ENCODE measurements at places on chromosomes 2 and 18.

DNA sequence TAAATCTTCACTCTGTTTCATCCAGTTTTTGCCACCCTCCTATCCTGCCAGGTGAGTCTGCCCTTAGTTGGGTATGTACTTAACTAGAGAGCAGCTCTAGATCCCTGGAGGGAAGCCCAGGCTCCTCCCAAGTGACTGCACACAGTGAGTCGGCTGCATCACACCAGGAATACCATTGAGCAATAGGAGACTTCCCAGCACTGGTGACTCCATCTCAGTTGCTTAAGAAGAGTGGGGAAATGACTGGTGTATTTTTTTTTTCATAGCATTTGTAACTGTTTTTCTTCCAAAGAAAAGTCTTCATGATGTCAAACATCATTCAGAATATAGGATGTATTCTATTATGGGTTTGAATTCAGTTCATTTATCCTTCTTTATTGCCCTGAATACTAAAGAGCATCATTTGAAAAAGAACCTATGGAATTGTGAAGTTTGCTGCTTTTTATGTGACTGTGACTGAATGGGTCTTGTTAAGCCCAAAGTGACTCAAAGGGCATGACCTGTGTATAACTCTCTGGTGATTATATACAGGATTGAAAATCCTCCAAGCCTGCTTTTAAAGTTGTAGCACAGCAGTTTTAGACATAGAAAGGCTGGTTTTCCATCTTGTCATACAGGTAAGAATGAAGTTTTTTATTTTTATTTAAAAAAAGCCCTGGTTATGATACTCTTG lies 84.3 kb downstream of the MAP3K20 start:
- DNase-seq, result no peak

GRCh38 chr18:44693030-44693784 lies 12.5 kb downstream of the SETBP1 start:
- no peak for DNase-seq

- no peak for DNase-seq
Measured at GRCh38 chr18:11310476-11311086, 161.2 kb upstream of the PIEZO2 start.

DNA sequence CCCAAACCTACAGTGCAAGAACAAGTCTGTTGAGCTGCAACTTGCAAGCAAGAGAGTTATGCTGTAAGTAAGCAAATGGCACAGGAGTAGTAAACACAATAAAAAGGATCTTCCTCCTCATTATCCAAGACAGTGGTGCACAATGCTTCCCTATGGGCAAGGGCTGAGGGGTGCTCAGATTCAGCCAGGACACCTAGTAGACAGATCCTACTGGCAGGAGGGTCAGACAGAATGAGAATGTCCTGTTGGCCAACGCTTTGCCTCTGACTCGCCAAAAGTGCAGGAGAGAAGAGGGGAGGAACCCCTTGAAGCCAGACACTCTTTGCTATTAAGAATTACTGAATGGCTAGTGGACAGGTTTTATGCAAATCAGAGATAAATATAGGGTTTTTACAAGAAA lies 280.4 kb upstream of the SESTD1 start:
- no peak for DNase-seq

GRCh38 chr2:42298132-42298531 lies 62.9 kb downstream of the COX7A2L start:
- no peak for DNase-seq

GRCh38 chr2:27664622-27665363 lies 1.1 kb downstream of the SLC4A1AP start:
- DNase-seq, result no peak

DNA sequence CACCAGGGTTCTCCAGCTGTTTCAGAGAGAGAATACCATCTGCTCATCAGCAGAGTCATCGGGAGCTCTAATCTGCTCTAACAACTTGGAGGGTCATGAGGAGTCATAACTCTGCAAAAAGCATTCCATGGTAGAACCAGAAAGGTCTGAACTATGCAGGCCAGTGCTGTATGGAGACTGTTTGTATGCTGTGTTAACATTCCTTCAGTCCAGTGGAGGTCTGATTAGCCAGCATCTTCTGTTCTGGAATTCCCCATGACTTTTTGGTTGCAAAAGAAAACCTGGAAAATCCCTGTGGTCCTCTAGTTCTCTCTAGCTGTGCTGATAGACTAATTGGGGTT lies 9.4 kb upstream of the ITGB6 start:
- no peak for DNase-seq

GRCh38 chr18:6810191-6810590 lies 80.7 kb downstream of the ARHGAP28 start:
- DNase-seq, result no peak

GRCh38 chr2:237501892-237502513 lies 15.0 kb downstream of the MLPH start:
- no peak for DNase-seq

DNA sequence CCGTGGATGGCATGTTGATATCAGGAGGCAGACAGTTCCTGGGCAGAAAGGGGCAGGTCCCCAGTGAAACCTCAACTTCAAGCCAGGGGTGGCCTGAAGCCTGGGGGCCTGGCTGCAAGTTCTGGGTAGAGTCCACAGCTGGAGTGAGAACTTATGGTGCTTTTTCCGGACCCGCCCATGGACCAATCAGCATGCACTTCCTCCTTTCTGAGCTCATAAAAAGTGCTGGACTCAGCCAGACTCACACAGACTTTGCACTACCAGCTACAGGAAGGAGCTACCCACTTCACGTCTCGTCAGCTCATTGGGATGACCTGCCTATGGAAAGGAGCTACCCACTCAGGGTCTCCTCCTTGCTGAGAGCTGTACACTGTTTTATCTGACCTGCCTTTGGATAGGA lies 183.1 kb upstream of the MC4R start:
- DNase-seq, result no peak

- no peak for DNase-seq
Measured at GRCh38 chr2:26612522-26613240, 28.5 kb downstream of the CIB4 start.

- DNase-seq, result no peak
Measured at GRCh38 chr2:234420408-234420807, 76.5 kb downstream of the ARL4C start.

- DNase-seq, result no peak
Measured at GRCh38 chr18:49075681-49076080, 124.9 kb upstream of the SMAD7 start.

GRCh38 chr18:46322411-46322891 lies 218.3 kb downstream of the HAUS1 start:
- DNase-seq, result no peak

DNA sequence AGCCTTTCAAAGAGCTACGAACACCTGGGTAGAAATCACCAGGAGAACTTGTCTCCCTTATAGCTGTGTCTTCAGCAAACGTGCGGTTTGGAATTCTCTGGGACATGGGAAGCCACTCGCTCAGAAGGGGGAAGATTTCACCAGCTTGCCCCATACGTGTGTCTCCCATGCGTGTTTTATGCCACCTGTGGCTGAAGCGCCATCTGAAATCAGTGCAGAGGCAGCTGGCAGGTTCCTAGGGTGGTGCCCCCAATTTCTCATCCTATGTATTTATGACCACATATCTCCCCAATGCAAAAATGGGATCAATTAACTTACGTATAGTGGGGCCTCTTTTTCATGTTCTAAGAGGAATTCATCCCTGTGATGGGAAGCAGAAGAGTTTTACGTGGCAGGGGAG lies 81.6 kb downstream of the TPO start:
- no peak for DNase-seq

GRCh38 chr2:69495861-69496260 lies 58.6 kb upstream of the NFU1 start:
- no peak for DNase-seq

- no peak for DNase-seq
Measured at GRCh38 chr2:160870729-160871465, 289.3 kb upstream of the TANK start.

DNA sequence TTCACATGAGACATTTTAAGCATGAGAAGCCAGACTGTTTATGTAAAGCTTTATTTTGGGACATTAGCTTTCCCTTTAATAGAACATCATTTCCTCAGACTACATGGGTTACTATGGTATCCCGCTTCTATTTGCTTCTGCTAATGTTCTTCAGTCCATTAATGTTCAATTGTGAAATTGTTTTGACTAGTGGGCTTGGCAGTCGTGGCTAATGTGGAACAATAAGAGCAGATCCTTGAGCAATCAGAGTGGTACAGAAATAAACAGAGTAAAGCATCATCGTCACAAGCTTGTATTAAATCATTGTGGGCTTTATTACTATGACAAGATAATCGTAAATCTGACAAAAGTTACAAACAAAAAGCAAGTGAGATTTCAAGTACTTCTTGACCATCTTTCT lies 60.2 kb downstream of the PDE1A start:
- no peak for DNase-seq

DNA sequence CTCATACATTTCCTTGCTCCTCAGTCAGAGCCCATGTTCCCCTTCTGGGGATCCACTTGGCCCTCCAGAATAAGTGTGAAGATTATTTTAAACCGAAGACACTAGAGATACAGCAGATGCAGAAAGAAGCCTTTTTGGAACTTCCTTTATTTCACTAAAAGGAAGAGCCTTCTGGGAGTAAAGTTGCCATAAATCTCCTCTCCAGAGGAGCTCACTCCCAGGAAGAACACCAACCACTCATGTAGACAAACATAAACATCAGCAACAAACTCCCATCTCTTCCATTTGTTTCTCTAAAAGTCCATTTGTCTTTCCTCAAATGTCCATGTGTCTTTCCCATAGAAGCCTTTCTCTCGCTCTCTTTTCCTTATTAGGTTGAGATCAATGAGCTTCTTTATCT lies 62.4 kb upstream of the MSH6 start:
- no peak for DNase-seq

- no peak for DNase-seq
Measured at GRCh38 chr18:45571195-45571594, 44.1 kb upstream of the SLC14A2 start.

DNA sequence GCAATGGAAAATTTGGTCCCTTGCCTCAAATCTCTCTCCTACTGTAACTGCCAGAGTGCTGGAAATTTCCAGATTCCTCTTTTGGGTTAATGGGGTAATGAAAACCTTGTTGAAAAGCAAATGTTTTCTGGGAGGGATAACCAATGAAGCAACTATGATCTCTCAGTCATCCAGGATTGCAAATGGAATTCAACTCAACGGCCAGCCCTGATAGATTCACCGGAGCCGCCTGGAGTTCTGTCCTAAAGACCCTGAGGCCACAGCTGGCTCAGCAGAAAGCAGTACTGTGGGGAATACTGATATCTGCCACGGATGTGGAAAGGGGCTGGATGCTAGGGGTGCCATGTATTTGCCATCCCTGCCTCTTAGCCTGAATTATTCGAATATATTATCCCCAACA lies 167.8 kb downstream of the NRP2 start:
- no peak for DNase-seq

DNA sequence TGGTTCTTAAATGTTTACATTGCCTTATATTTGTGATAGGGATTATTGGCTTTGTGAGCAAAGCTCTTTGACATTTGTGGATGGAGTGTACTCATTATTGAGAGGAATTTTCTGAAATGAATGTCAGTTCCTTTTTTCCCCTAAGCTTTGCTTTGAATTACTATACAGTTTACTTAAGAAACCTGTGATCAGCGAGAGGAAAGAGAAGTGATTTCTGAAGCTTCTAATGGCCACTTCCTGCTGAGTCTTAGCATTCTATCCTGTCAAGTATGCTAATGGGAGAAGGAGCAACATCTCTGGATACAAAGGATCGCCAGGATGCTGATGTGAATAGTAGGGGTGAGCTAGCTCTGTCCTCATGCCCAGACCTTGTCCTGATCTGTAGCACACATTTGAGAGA lies 47.8 kb upstream of the MGAT5 start:
- no peak for DNase-seq

GRCh38 chr18:29311580-29311979 lies 1134.7 kb upstream of the CDH2 start:
- no peak for DNase-seq

GRCh38 chr2:225164401-225165050 lies 122.3 kb upstream of the DOCK10 start:
- no peak for DNase-seq

GRCh38 chr2:136957044-136957443 lies 191.7 kb downstream of the THSD7B start:
- no peak for DNase-seq

GRCh38 chr18:58866066-58866772 lies 1.5 kb downstream of the ZNF532 start:
- DNase-seq, result no peak

GRCh38 chr18:77062518-77063003 lies 70.0 kb downstream of the MBP start:
- DNase-seq, result no peak

DNA sequence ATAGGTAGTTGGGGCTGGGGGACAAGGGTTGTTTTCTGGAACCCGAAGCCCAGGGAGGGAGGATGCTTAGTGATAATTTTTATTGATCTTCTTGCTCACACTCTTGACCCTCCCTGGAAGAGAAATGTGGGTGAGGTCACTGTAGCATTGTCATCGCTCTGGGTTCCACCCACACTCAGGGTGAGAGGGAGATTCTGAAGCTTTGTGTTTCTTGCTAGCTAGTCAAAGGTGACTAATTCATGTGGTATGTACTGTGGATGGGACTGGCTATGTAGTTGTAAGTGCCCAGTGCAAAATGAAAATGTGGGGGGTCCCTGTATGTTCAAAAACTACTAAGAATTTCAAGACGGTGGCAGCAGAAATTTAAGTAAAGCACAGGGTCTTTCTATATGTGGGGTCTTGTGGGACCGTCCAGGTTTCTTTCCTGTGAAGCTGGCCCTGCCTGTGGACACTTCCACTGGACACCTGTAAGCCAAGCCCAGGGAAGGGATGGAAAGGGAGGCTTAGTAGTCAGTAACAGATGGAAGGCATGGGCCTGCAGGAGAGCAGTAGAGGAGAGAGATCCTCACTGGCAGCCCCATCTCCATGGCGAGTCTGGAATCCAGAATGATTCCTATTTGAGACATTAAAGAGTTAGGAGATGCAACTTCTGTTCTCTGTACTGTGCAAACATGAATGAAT lies 35.0 kb downstream of the TSN start:
- no peak for DNase-seq

GRCh38 chr2:67516362-67516761 lies 119.2 kb downstream of the ETAA1 start:
- no peak for DNase-seq

- no peak for DNase-seq
Measured at GRCh38 chr2:140929849-140930248, 1201.0 kb downstream of the LRP1B start.

- DNase-seq, result no peak
Measured at GRCh38 chr18:5879479-5879882, 15.8 kb downstream of the TMEM200C start.

DNA sequence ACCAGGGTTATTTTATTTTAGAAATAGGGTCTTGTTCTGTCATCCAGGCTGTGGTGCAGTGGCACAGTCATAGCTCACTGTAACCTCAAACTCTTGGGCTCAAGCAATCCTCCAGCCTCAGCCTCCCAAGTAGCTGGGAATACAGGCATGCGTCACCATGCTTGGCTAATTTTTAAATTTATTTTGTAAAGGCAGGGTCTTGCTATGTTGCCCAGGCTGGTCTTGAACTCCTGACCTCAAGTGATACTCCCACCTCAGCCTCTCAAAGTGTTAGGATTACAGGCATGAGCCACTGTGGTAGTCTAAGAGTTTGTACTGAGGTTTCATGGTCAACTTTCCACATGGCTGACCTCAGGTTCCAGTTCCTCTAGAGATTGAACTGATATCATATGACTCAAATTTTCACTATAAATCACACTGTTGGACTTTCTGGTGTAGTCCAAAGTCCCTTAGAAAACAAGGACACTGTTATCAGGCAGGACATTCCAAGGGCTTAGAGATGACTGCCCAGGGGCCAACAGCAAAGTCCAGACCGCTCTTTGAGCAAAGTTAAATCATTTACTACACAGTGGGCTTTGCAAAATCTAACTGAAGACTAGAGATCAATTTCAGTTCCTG lies 82.0 kb upstream of the MEX3C start:
- DNase-seq, result no peak

Data from stimulated activated CD4-positive, alpha-beta T cell treated with anti-CD3 and anti-CD28 coated beads, Interleukin-1b, Interleukin-23, amount 100 ng/mL, for 1 hour (primary cell).